ENCODE measurements at places on chromosomes 3 and 15.

GRCh38 chr3:61562721-61563312 lies 1.4 kb downstream of the PTPRG start:
- DNase-seq, result peak; percentile 51

DNA sequence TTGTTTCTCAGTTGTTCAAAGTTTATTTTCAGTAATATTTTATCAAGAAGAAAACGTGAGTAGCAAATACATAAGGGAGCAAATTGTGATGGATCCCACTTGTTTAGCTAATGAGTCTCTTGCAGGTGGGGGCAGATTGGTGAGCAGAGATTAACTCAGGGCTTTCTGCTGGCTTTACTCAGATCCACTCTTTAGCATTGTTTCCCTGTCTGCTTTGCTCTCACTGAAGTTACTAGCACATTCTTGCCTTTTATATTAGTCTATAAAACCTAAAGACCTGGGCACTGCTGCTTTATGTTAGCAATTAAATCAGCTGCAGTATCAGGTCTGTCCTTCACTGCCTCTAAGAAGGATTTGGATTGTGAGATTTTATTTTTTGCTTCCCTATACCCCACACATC lies 71.5 kb downstream of the STAC start:
- DNase-seq, result no peak

DNA sequence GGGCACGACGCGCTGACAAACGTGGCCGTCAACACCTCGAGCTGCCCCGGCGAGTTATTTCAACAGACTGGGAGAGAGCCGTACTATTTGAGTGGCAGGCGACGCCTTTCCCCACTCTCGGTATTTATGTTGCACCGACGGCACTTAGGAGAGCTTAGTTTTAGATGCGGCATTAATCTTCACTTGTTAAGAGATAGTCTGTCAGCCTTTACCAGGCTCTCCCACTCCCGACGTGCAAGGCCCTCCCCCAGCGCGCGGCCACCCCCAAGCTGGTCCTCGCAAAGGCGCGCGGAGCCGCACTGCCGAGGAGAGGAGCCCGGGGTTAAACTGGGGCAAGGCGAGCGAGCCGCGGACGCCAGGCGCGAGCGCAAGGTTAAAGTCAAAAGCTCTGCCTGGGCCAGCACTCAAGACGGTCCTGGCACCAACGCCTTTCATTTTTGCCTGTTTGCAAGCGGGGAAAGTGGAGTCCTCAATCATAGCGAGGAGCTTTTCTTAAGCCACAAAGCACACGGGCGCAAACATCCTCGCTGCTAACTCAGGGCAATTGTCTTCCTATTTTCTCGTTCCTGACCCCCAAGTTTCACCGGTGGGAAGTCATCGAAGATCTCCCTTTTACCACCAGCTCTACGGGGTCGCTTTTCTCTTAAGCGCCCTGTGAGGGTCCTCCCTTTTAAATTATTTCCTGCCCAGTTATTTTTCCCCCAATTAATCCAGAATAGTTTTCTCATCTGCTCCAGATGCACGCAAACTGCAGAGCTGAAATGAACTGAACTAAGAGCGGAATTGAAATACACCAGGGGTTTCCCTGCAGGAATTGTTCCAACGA lies 86.6 kb downstream of the NR2F2 start:
- no peak for DNase-seq

DNA sequence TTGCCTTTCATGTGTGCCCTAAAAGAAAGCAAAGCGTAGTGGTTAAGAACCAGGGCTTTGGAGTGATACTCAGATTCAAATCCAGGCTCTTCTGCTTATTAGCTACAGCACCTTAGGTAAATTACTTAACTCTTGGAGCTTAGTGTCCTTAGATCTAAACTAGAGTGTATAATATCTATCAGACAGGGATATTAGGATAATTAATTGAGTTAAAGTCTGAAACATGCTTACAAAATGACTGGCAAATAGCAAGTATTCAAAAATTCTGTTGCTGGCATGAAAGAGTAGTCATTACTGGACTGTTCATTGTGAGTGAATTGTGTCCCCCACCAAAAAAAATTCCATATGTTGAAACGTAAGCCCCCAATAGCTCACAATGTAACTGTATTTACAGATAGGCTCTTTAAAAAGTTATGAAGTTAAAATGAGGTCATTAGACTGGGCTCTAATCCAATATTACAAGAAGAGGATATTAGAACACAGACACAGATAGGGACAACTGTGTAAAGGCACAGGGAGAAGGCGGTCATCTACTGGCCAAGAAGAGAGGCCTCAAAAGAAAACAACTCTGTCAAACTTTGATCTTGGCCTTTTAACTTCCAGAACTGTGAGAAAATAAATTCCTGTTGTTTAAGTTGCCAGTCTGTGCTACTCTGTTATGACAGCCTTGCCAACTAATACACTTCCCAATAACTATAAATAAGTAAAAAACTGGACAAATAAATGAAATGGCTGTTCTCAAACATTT lies 60.4 kb upstream of the LRRC3B start:
- no peak for DNase-seq
